HS-5 (cell line): ENCODE measurements at places on chromosomes 3 and 15.

GRCh38 chr3:56919797-56920195, 118.0 kb upstream of the ARHGEF3 start:
- DNase-seq = no peak

DNA sequence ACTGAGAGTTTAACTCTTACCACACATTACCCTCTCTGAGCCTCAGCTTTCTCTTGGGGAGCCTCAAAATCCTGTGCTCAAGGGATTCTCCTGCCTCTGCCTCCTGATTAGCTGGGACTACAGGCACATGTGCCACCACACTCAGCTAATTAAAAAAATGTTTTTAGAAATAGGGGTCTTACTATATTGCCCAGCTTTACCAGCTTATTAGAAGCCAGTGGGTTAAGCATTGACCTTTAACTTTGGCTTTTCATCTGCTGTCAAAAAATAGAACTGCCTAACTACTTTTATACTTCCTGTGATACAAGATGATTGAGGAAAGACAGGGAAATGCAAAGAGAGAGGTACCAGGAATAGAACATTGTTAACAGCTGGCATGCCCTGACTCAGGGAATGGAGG, 27.3 kb downstream of the MYO1E start:
- DNase-seq = no peak

- DNase-seq = no peak
Observed at GRCh38 chr3:54582424-54582823, 345.4 kb downstream of the LRTM1 start.

- DNase-seq = no peak
Observed at GRCh38 chr3:126033765-126034164, 50.2 kb downstream of the SLC41A3 start.

DNA sequence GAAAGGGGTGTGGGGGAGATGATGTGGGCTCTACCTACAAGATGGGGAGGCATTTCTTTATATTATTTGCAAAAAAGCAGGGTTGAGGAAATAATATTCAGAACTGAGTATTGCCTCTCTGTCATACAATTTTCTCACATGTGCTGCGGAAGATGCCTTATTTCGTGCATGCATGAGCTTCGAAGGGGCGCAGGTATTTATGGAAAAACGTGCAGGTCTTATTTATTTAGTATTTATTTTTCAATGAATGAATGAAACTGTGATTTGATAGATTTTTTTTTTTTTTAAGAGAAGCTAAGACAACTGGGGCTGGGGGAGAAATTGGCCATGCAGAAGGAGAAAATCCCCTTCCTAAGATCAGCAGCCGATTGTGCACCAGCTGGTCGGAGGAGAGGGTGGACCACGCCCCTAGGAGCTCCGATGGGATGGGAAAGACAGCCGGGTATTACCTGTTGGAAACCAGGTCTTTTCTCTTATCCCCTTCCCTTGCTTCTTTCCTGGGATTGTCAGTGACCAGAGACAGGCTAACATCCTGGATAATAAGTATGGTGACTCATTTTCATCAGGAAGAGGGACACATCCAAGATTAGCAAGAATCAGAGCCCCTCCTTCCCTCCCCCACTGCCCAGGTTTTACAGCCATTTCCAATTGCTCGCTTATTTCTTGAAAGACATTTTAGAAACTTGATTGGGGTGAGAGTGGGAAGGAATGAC, 875 bp downstream of the GAP43 start:
- no peak for DNase-seq

DNA sequence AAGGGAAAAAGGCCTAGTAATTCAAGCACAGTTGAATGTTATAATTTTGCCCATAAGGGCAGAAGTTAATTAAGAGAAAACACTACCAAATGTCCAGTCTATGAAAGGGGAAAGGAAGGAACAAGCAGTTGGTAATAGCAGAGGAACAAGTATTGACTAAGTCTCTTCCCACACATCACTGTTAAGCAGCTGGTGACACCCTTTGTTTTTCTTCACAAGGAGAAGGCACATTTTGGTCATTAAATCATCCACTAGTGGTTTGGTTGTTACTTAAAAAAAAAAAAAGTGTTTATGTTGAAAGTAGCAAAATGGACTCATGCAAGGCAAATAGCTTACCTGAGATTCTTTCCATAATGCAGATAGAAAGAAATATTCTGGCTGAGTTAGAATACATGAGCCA, 321.4 kb upstream of the NECTIN3 start:
- DNase-seq = no peak

- DNase-seq = no peak
Observed at GRCh38 chr3:94082391-94082937, 19.6 kb downstream of the NSUN3 start.

GRCh38 chr15:99002226-99002625, 5.4 kb downstream of the PGPEP1L start:
- no peak for DNase-seq
